ENCODE measurements at places on chromosomes 16 and 17.

GRCh38 chr17:61343576-61343975 is 56.1 kb upstream of the TBX2 start:
- no peak for DNase-seq

DNA sequence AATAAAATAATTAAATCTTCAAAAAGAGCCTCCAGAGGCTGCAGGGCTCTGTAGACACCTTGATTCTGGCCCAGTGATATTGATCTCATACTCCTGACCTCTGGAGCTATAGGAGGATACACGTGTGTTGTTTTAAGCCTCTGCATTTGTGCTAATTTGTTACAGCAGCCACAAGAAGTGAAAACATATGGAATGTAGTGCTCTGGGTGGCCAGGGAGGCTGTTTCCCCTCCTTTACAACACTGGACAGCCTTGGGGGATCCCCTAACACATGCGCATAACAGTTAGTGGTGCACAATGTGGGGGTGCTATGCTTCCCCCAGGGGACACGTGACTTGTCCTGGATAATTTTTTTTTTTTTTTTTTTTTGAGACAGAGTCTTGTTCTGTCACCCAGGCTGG is 4.7 kb upstream of the ZNF500 start:
- no peak for DNase-seq

GRCh38 chr16:11121083-11121608 is 134.9 kb downstream of the SOCS1 start:
- no peak for DNase-seq

DNA sequence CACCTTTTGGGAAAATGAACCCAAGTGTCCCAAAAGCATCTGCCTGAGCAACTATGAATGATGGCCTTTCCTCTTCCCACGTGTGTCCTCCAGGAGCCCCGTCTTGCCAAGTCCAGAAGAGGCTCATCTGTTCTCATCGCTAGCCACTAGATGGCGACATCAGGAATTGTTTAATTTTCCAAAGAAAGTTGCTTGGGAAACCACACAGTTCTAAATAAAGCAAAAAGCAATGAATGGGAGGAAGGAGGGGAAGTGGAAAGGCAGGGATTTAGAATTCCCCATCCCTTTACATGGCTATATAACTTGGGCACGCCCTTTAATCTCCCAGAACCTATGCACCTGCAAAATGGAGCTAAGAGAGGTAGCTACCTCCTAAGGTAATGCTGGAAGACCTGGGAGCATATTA is 9.0 kb upstream of the CDH5 start:
- no peak for DNase-seq

- no peak for DNase-seq
Observed at GRCh38 chr17:80671825-80672110, 127.1 kb downstream of the RPTOR start.

DNA sequence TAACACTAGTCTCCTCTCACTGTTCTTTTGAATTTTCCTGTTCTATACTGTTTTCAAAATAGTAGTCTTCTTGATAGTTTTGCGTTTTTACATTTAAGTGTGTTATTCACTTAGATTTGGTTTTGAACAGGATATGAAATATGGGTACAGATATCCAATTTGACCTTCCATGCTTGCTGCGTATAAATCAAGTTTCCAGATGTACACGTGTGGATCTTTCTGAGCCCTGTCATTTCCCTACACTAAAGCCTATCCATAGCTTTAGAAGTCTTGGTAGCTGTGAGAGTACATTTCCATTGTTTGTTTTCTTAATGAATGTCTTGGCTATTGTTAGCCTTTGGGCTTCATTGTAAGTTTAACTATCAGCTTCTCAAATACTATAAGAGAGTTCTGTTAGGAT is 20.4 kb downstream of the CYLD start:
- DNase-seq, result no peak

DNA sequence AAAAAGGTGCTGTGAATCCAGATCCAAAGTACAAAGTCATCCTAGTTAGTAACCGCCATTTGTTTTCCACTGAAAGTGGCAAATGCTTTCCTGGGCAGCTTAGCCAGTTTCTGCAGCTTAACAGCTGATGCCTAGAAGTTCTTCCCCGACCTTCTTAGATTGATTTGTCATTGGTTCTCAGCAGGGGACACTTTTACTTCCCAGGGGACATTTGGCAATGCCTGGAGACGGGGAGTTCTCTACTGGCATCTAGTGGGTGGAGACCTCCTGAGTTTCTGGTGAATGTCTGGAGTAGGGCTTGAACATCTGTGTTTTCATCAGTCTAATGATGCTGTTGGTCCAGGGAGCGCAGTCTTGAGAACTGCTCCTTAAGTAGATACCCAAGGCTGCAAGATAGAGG is 7.6 kb downstream of the DNAJA3 start:
- DNase-seq, result no peak

GRCh38 chr17:74856112-74856511 is 3.6 kb downstream of the GRIN2C start:
- no peak for DNase-seq

DNA sequence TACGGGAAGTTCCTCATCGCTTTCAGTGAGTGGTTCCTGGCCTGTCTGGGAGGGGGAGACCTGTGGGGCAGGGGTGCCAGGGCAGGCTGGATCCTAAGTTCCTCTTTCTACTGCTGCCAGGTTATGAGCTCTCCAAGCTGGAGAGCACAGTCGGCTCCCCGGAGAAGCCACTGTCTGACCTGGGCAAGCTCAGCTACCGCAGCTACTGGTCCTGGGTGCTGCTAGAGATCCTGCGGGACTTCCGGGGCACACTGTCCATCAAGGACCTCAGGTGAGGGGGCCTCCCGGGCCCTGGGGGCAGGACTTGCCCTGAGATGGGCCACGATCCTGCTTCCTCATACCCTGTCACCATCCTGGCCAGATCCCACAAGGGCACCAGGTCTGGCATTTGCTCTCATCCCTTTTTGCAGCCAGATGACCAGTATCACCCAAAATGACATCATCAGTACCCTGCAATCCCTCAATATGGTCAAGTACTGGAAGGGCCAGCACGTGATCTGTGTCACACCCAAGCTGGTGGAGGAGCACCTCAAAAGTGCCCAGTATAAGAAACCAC is 5.1 kb downstream of the PRSS8 start:
- no peak for DNase-seq
